ENCODE measurements at places on chromosomes 6 and 20.
A peak's percentile ranks its signal among the peaks of the same experiment; 100 is the strongest.

GRCh38 chr20:47487175-47487917 lies 14.3 kb upstream of the NCOA3 start:
- peak; percentile 61 for DNase-seq

DNA sequence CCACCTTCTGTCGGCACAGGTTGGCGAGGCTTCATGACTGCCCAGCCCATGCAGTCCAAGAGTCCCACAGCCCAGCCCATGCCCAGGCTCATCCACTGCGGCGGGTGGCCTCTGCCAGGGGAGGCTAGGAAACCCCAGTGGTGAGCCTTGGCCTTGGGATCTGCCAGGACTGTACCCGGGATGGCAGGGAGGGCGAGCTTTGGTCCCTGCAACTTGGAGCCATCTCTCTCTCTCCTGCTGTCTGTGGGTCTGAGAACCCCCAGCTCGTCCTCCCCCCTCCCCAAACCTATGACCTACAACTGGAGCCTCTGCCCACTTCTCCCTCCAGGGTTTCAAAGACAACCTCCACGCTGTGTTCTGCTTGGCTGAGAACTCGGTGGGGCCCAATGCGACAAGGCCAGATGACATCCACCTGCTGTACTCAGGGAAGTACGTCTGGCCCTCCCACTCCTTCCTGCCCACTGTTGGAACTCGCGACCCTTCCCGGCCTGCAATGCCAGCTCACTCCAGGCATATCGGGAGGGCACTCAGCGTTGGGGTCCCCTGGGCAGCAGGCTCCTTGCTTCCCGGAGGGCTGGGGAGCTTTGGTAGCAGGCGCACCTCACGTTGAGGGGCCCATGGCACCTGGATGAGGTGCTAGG lies 19.7 kb downstream of the NPEPL1 start:
- DNase-seq = no peak

GRCh38 chr20:61478094-61478493 lies 226.0 kb downstream of the CDH4 start:
- no peak for DNase-seq

DNA sequence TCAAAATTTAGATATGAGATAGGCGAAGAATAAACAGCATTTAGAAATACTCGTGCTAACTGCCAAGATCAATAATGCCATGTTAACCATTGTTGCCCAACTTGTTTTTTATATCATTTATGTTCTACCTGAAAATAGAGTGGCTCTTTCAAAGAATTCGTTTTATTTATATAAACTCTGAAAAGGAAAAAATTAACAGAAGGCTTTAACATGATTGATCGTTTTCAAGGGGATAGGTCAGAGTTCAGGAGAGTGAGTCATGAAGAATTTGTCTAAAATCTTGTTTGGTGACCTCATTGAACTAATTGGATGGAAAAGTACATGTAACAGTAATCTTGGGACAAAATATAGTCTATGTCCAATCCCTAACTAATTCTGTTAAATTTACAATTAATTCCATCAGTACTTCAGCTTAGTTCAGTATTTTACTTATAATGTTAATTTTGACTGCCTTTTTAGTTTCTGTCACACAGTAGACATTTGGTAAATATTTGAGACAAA lies 11.1 kb upstream of the ELOVL2 start:
- no peak for DNase-seq

GRCh38 chr6:2866171-2866846 lies 24.6 kb upstream of the SERPINB1 start:
- DNase-seq = no peak

DNA sequence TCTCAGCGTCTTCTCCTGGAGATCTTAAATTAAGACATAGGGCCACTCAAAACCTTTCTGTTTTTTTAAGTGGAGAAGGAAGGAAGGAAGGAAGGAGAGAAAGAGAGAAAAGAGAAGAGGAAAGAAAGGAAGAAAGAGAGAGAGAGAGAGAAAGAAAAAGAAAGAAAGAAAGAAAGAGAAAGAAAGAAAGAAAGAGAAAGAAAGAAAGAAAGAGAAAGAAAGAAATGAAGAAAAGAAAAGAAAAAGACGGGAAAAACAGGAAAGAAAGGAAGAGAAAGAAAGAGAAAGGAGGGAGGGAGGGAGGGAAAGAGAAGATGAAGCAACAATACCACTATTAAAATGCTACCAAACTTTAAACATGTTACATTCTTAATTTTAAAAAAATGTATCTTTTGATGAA lies 336.5 kb upstream of the ARID1B start:
- no peak for DNase-seq

DNA sequence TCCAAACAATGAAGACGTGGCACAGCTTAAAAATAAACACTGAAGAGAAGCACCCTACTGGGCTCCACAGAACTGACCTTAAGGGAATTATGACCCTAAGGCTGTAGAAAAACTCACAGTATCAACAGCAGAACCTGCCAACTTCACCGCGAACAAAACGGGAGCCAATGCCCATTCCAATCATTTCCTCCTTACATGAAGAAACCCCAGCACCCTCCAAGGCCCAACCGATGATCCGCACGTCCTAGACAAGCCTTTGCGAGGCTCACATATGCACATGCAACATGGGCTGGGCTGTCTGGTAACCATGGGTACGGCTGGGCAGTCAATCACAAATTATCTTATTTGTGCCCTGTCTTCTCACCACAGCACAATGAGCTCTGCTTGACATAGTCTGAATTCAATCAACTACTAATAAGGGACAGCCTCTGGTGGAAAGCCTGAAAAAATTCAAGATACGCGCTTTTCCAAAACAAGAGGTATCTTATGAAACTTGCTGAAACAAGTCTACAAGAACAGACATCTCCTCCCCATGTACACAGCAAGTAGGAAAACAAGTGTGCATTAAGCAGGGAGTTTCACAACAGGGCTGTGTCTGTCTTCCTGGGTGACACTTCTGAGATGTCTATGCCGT lies 1.7 kb downstream of the DIDO1 start:
- no peak for DNase-seq

DNA sequence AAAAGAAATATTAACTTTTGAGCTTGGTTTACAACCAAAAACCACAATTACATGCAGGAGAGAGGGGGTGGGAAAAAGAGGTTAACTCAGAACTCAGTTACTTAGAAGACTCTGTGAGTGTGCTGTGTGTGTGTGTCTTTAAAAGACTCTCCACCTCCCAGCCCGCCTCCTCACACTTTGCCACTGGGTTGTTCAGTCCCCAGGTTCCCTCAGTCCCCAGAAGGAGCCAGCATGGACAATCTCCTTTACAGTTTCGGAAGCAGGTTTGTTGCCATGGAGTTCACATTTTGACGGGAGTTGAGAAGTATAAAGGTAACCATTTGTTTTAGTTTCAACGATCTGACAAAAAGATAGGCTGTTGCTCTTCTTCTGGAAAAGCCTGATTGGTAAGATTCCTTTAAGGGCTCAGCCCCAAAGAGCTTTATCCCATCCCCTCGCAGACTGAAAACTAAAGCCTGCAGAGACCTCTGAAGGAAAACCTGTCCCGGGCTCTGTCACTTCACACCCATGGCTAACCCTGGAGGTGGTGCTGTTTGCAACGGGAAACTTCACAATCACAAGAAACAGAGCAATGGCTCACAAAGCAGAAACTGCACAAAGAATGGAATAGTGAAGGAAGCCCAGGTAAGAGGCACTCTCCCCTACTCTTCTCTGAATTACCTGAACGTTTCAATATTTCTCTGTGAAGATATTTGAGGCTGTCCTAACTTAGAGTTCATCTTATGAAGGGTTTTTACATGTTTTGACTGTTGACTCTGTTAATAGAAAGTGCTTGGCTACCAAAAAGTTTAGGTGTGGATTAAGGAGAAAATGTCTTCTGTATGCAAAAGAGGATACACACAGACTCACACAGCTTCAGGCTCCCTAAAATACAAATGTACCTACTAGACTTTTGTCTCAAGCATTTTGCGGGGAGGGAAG lies at the start of gene SPTLC3:
Gene SPTLC3, plus strand, starts transcription at position 212 of the 921 bp plus-strand sequence. Its CDS starts 296 bp downstream, at position 508.
- DNase-seq = no peak
